ENCODE measurements at places on chromosomes 6 and 20.

- DNase-seq, result peak; percentile 90
Measured at GRCh38 chr6:129853996-129854711, 7.0 kb downstream of the TMEM244 start.

GRCh38 chr20:32574296-32575226 is 10.6 kb downstream of the NOL4L start:
- DNase-seq, result peak; percentile 90

DNA sequence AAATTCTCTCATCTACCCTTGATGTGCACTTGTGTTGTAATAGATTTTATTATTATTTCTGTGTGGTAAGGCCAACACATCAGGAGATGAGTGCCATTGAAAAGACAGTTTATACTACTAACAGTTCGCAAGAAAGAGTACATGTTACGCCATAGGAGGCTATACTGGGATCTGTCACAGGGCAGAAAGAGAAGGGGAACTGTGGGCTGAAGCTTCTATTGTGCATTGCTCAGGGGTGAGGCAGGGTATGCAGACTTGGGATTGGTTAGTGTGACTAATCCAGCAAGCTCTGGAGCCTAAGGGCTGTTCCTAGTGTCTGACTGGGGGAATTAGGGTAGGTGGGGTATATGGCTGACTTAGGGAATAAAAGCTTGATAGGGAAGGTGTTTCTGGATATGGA is 50.9 kb downstream of the GPR63 start:
- no peak for DNase-seq

GRCh38 chr6:163309491-163310026 is 105.0 kb upstream of the QKI start:
- DNase-seq, result peak; percentile 73

- DNase-seq, result peak; percentile 29
Measured at GRCh38 chr6:14676064-14676463, 558.5 kb downstream of the CD83 start.

DNA sequence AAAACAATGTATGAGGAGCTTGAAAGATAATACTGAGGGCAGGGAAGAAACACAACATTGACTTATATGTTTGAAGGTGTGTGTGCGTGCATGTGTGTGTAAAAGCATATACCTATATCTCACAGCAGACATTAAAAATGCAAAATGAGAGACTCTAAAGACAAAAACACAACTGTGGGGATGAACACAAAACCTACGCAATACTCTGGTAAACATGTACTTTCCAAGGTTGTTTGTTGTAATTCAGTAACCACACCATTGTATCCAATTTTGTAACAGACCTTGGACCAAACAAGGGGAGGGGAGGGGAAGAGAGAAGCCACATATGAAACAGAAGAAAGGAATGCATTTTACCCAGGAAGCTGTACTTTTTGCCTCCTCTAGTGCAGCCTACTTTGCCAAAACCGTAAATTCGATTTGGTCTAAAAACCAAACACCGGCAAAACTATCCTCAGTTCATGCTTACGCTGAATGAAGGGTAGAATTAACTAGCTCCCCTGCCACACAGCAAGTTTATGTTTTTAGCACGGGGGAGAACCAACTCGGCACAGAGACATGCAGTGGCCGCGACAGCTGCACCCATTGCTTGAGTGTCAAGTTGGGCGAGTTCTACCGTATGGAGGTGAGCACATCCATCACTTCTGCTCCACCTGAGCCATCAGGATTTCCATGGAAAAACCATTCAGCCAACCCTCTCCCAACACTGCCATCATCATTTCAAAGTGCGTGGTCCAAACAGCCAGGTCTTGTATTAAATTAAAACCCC is 50.0 kb downstream of the CNKSR3 start:
- DNase-seq, result peak; percentile 93

- DNase-seq, result peak; percentile 60
Measured at GRCh38 chr6:56235245-56235644, 12.1 kb downstream of the COL21A1 start.

- no peak for DNase-seq
Measured at GRCh38 chr6:42864602-42865001, 14.8 kb upstream of the RPL7L1 start.
